GM12891 (cell line): ENCODE measurements at places on chromosomes 1 and 21.
A peak's percentile ranks its signal among the peaks of the same experiment; 100 is the strongest.

DNA sequence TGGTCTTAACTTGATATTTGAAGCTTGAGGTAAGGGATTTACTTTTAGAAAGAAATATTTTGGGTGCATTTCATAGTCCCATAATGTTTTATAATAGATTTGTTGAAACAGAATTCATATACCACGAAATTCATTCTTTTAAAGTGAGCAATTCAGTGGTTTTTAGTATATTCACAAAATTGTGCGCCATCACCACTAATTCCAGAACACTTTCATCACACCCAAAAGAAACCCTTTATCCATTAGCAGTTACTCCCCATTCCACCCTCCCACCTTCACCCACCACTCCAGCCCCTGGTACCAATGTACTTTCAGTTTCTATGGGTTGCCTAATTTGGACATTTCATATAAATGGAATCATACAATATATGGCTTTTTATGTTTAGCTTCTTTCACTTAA, 38.9 kb upstream of the DMRTB1 start:
- no peak for DNase-seq

GRCh38 chr1:20865001-20865400, 77.9 kb upstream of the HP1BP3 start:
- DNase-seq = no peak

- no peak for DNase-seq
These were observed 20.1 kb downstream of the CFHR5 start for GRCh38 chr1:196997423-196997822.

DNA sequence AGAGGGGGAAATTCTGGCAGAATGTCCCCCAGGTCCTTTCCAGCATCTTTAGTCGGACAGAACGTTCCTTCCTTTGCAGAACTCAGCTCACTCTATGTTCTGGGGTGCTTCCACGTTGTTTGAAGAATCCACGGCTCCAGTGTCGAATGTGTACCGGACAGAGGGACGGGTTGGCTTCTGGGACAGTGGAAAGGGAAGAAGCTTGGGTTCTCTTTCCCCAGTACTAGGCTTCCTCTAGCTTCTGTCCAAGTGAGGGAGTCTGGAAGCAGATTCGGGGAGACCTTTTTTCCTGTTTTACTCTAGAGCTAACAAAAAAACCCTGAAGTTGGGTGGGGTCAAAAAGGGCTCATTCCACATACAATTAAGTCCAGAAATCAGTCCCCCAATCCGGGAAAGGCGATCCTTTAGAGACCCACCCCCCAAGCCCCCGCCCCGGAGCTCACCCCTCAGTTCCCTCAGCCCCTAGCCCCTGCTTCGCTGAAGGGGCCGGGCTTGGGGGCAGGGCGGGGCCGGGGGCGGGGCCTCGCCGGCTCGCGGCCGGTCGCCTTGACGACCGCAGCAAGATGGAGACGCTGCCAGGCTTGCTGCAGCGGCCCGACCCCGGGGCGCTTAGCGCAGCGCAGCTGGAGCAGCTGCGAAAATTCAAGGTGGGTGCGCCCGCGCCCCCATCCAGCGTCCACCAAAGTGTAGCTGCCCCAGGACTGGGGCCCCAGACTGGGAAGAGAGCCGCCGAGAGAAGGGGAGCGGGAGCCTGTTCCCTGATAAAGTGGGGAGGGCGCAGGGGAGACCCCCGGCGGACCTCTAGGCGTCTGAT, at the start of gene RIIAD1:
RIIAD1 (plus strand) TSS at position 549 of the 814 bp plus-strand sequence; CDS start at position 564, 15 bp downstream.
- peak; percentile 93 for DNase-seq

DNA sequence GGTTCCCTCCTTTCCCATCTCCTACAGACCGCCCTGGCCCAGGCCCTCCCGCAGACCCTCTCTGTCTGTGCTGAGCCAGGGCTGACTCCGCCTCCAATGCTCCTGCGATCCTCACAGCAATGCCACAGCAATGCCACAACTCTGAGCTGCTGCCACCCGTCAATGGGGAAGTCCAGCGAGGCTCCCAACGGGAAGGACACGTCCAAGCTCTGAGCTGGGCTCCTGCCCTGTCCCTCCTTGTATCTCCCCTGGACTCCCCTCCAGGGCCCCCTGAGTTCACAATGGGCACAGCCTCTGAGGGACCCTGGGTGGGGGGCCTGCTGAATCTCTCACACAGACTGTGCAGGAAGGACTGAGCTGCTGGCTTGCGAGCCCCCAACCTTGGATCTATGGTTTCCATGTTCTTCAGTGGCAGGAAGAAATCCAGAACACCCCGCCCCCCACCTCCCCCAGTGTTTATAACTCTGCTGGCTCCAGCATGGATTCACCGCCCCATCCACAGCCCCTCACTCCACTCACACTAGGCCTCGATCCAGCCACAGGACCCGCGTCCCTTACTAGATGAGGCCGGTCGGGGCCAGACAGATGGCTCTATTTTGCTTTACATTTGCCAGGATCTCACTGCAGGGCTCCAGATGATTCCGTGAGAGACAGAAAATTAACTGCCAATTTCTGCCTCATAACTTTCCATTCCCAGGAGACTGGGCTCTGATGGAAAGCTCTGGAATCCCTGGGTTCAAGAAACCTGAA, 338.0 kb downstream of the MATN1 start:
- no peak for DNase-seq

GRCh38 chr1:69523032-69523431, 44.7 kb upstream of the LRRC7 start:
- no peak for DNase-seq

DNA sequence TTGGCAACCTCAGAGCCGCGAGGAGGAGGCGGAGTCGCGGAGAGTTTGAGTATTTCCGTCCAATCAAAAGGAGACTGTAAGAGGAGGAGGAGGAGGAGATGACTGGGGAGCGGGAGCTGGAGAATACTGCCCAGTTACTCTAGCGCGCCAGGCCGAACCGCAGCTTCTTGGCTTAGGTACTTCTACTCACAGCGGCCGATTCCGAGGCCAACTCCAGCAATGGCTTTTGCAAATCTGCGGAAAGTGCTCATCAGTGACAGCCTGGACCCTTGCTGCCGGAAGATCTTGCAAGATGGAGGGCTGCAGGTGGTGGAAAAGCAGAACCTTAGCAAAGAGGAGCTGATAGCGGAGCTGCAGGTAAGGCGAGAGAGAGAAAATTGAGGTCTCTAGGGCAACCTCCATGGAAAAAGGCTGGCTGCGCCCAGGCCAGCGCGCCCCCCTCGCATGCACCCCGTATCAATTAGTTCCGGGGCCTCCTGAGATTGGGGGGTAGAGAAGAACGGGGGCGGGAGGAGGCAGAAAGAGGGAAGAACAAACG, at the start of gene PHGDH:
PHGDH (plus strand) TSS at position 131 of the 538 bp plus-strand sequence; CDS start at position 220, 89 bp downstream.
- DNase-seq = peak; percentile 43

- DNase-seq = no peak
These were observed 7.2 kb downstream of the AGMAT start for GRCh38 chr1:15577691-15578090.

- DNase-seq = no peak
These were observed 79.1 kb upstream of the KCNE2 start for GRCh38 chr21:34284666-34285065.

GRCh38 chr1:26721669-26722355, 26.0 kb downstream of the ARID1A start:
- no peak for DNase-seq

DNA sequence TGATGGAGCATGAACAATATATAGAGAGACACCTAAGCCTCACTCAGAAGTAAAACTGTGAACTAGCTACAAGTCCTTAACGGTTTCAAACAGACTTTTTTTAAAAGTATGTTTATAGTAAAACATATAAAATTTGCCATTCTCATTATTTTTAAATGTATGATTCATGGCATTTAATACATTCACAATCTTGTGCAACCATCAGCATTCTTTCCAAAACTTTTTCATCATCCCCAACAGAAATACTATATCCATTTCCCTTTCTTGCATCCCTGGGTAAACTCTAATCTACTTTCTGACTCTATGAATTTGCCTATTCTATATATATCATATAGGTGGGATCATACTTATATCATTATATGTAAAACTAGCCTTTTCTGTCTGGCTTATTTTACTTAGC, 25.5 kb downstream of the EVI5 start:
- DNase-seq = no peak

- DNase-seq = no peak
These were observed 132.6 kb upstream of the CTTNBP2NL start for GRCh38 chr1:112263453-112263852.

DNA sequence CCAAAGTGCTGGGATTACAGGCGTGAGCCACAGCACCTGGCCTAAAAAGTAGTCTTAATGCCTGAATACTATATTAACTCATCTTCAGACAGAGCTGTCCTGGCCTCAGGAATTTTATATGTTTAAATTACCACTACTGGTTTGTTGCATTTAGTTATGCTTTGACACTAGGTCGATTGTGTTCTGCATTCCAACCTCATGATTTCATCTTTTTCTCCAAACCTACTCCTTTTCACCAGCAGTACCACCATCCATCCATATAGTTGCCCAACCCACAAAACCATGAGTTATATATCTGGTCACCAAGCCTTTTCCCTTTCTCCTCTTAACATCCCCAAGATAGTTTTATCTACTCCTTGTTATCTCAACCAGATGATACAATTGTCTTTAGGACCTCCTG, 22.6 kb downstream of the FMO5 start:
- no peak for DNase-seq

DNA sequence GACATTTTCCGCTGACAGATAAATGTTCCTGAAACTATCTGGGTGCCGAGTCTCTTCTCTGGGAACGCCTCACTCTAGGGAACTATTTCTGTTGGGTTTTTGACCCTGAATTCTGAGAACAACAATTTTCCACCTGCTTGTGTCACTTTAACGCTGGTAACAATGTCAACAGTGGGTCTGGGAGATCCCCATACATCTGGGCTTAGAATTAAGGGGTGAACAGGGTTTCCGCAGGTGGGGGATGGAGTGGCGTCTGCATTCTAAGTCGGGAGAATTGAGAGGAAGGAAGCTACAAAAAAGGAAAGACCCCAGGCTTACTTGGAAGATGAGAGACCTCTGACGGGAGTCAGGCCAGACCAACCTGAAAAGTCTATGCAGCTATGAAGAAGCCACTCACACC, 8.7 kb downstream of the CD247 start:
- no peak for DNase-seq
